ENCODE measurements at places on chromosomes 16 and 17.

DNA sequence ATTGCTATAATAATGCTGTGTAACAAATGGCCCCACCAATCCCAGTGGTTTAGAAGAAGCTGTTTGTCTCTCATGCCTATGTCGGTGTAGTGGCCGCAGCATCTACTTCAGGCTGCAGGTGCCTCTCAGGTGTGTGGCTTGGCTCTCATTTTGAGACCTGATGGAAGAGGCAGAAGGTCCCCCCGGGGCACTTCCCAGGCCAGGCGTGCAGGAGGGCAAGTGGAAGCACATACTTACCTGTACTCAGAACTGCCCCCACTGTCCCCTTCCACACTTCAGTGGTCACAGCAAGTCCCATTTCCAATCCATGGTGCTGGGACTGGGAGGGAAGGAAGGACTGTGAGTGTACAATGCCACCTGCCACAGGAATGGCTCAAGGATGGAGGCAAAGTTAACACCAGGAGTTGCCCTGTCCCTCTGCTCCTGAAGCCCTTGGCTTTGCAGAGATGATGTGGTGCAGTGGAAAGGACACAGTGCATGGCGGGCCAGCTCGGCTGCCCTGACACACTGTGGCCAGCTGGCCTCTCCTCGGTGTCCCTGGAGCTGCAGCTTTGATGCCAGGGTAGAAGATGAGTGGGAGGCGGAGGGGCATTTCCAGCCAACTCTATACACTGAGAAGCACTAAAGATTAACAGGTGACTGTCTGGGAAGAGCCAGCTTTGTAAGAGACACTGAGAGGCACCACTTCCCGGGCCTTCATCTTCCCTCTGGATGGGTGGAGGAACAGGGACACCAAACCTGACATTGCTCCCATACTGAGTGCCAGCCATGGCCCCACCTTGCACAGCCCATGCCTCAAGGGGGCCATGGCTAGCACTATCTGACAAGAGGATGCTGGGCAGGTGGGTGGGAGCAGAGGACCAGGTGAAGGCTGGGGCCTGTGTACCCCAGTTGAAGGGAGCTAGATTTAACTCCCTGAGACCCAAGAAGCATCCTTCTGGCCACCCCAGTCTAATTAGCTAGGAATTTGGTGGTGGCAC lies 105.9 kb downstream of the METRNL start:
- DNase-seq, result no peak

DNA sequence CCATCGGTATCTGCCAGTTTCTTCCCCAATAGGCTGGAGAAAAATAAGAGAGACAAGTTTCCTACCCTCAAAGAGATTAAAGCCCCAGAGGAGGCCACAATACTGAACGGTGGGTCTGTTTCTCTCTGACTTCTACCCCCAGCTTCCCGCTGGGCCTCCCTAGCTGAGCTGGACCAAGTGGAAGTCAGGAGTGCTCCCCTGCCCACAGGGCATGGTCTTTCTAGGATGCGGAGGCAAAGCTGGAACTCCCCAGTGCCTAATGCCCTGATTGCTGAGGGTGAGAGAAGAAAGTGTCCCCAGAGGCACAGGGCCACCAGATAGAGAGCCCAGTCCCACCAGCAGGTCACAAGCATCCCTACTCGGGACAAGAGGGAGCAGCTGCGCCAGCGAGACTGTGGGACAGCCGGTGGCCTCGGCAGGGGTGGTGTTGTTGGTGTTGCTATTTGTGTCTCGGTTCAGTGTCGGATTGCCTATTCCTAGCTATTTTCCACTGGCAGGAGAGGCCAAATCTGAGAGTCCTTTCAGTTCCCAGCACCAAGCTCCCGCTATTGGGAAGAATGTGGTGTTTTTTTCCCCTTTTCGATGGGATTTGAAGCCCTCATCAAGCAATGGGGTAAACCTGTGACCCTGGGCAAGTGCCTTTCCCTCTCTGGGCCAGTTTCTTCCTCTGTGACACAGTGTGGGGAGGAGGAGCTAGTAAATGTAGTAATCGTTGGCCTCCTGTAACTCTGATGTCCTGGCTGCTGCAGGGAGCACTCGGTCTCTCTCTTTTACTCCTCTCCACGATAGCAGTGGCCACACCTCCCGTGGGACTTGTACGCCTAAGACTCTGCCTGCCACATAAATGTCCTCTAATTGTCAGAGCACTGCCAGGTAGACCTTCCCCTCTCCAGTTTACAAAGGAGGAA lies 22.5 kb upstream of the TBX2 start:
- DNase-seq, result no peak

DNA sequence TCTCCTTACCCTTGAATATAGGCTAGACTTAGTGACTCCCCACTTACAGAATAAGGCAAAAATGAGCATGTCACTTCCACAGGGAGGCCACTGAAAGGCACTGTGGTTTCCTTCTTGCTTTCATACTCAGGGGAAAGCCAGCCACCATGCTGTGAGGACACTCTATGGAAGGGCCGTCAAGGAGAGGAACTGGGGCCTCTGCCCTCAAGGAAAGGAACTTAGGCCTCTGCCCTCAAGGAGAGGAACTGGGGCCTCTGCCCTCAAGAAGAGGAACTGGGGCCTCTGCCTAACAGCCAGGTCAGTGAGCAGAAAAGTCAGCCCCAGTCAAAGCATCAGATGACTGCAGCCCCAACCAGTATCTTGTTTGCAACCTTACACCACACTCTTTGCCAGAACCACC lies 30.1 kb downstream of the VPS35 start:
- no peak for DNase-seq

GRCh38 chr17:80716986-80717719 lies 172.5 kb downstream of the RPTOR start:
- no peak for DNase-seq

GRCh38 chr16:72836985-72837384 lies 210.9 kb downstream of the ZFHX3 start:
- DNase-seq, result no peak

DNA sequence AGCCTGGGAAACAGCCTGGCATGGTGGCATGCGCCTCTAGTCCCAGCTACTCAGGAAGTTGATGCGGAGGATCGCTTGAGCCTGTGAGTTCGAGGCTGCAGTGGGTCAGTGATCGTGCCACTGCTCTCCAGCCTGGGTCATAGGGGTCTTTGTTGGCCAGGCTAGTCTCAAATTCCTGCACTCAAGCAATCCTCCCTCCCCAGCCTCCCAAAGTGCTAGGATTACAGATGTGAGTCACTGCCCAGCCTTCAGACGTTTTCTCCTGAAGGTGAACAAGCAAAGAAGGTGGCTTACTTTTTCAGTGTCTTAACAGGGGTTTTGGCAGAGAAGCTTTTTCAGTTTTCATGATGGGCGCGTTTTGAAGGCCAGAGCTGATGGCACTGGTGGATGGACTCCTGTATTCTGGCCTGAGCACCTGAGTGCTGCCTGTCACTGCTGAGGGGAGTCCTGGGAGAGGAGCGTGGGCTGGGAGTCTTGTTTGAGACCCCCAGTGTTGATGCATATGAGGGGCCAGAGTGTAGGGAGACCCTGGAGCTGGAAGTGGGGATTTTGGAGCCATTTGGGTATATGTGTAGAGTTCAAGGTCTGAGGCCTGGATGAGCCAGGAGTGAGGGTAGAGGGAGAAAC lies 41.4 kb downstream of the FOXK2 start:
- no peak for DNase-seq

- no peak for DNase-seq
Observed at GRCh38 chr16:11100239-11100750, 155.7 kb downstream of the SOCS1 start.

DNA sequence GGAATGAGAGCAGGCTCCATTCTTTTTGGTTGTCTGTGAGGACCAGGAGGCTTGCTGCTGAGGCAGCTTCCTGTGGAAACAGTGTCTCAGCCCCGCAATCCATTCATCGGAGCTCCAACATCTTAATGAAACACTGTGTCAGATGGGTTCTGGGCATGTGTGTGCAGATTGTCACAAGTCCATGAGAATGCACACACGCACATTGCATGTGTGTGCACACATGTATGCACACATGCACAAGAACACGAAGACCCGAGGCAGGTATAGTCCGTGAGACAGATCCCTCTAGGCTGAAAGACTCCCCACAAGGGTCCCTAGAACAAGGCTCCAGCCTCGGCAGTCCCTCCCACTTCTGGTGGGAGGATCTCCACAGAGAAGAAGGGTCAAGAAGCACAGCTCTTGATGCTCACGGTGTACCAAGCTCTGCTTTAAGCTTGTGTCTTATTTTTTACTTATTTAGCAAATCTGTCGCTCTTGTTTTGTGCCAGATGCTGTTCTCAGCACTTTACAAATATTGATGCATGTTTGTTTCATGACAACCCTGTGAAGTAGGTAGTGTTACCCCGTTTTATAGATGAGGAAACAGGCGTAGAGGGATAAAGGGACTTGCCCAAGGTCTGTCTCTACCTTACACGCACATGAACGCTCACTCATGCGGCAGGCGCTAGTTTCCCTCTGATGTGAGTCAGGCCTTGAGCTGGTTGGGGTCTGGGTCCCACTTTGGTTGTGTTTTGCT lies 213.1 kb downstream of the SEC14L1 start:
- DNase-seq, result no peak

DNA sequence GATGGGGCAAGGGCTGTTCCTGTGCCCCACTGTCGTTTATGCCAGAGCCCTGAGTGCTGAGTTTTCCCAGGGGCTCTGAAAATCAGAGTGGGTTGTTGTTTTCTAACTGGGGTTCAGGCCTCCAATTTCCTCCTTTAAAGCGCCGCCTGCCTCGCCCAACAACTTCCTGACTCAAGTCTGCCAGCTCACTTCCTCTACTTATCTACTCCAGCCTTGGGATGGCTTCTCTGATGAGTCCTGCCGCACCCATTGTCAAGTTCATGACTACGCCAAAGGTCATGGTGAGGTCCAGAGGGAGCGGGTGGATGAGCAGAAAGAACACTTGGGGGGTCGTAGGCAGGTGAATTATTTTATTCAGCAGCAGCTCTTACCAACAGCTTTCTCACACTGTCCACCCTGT lies 104.7 kb downstream of the UTP18 start:
- no peak for DNase-seq

- DNase-seq, result no peak
Observed at GRCh38 chr17:4003501-4004421, 39.5 kb upstream of the ATP2A3 start.

GRCh38 chr16:64968539-64968938 lies 153.3 kb downstream of the CDH11 start:
- no peak for DNase-seq

DNA sequence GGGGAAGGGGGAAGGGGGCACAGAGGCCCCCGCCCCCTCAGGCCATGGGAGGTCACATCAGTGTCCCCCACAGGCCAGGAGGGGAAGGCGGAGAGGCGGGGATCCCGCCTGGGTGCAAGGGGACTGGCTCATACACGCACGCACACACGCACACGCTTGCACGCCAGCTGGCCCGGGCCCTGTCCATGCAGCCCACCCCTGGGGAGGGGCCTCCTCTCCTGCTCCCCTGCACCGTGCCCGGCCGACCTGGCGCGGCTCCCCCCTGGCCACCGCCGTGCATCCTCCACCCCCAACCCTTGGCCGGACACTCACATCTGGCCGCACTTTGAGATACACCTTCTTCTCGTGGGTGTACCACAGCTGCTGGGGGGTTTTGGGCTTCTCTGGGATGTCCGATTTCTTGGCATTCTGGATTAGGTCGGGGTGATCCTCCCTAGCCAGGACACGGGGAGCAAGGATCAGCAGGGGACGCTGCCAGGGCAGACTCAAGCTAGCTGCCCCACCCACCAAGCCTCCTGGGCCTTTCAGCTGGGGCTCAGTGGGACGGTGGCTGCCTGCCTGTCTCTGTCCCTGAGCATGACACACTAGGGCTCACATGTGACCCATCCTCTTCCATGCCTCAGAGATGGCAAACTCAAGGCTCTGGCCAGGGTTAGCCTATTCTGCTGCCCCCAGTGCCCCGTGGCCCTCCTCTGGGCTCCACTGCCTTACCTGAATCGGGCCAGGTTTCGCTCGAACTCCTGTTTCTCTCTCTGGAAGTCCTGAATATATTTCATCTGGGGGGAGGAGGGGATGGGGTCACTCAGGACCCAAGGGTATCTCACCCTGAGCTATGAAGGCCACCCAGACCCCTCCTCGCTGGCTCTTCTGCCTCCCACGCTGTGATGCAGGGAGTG lies 6.7 kb downstream of the UBTF start:
- no peak for DNase-seq

- DNase-seq, result no peak
Observed at GRCh38 chr17:60356940-60357339, 35.0 kb downstream of the USP32 start.

GRCh38 chr16:68072038-68072695 lies 13.0 kb upstream of the NFATC3 start:
- no peak for DNase-seq

DNA sequence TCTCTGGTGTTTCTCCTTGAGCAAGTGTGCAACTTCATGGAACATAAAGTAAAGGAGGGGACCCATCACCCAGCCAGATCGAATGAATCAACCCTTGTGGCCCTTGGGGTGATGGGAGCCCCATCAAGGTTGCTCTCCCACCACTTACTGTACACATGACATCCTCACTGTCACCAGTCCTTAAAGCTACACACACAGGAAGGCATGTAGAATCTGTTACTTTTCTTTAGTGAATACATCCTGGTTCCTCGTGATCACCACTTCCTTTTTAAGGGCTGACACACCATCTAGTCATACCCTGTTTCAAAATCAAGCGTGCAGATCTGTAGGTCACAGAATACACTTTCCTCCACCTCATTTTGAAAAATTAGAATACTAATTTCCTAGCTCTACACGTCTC lies 22.6 kb upstream of the MPHOSPH6 start:
- no peak for DNase-seq

- DNase-seq, result no peak
Observed at GRCh38 chr17:37197336-37197735, 178.4 kb upstream of the C17orf78 start.

DNA sequence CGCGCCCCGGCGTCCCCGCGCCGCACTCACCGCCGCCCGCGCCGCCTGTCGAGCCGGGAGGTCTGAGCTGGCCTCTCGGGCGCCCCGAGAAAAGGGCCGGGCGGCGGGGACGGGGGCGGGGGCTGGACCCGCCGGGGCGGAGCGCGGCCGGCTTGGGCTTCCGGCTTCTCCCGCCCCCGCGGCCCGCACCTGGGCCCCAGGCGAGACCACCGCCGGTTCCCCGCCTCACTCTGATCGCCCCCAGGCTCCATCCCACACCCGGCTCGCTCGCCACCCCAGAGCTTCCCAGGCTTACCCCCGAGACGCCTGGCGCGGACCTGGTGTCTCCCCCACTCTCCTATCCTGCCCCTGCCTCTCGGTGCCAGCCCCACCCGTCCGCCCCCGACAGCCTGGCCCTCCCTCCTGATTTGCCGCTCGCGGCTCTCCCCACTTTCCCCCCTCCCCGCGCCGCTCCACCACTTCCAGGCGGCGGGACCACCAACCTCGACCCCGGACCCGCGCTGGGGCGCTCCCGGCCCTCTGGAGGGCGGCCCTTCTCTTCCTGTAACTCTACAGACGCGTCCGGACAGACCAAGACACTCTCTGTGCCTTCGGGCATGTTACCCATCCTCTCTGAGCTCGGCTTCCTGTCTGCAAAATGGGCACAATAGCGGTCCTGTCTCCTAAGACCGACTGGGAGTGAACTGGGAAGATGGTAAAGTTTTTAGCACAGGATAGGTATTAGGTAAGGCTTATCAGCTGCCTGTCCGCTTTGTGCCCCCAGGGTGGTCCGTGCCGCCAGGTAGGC lies at the start of gene LITAF:
LITAF (minus strand) TSS at position 64 of the 787 bp plus-strand sequence. CDS start 30,189 bp downstream, outside the sequence.
- DNase-seq, result peak; percentile 61

- no peak for DNase-seq
Observed at GRCh38 chr17:31537565-31538011, 146.1 kb downstream of the RAB11FIP4 start.
